ENCODE measurements at places on chromosomes 7 and 10. TPM values are rescaled to one million over a fixed set of nuclear protein-coding genes. Genes with fewer than 3 reads are reported as not detected.
A peak's percentile ranks its signal among the peaks of the same experiment; 100 is the strongest.

The RP9 gene
- 23.2 TPM for total RNA-seq

The LIPK gene
- not detected for total RNA-seq

The SLC35G1 gene
- total RNA-seq = 6.3 TPM

The CYP17A1 gene
- total RNA-seq = not detected

The PRKAR2B gene
- 0.77 TPM for total RNA-seq

The SPRN gene
- not detected for total RNA-seq

DNA sequence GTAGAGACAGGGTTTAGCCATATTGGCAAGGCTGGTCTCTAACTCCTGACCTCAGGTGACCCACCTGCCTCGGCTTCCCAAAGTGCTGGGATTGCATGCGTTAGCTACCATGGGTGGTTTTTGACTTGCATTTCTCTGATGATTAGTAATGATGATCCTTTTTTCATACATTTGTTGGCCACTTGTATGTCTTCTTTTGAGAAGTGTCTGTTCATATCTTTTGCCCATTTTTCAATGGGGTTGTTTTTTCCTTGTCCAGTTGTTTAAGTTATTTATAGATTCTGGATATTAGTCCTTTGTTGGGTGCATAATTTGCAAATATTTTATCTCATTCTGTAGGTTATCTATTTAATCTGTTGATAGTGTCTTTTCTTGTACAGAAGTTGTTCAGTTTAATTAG is 4.3 kb upstream of the OR13A1 start:
- peaks cover 24% of the 10 kb centered on the region for H3K27me3 ChIP-seq
- H3K4me3 ChIP-seq = no peak overlapping the region
- H3K27ac ChIP-seq = no peak overlapping the region
- no peaks in the 10 kb centered on the region for H3K36me3 ChIP-seq

GRCh38 chr10:76882245-76882644 is 755.4 kb downstream of the KCNMA1 start:
- H3K27ac ChIP-seq = no peak overlapping the region
- no peak overlapping the region for H3K4me3 ChIP-seq
- no peaks in the 10 kb centered on the region for H3K4me1 ChIP-seq
- DNase-seq = peak; percentile 33
- no peaks in the 10 kb centered on the region for H3K27me3 ChIP-seq

- no peak overlapping the region for H3K4me3 ChIP-seq
- no peak for DNase-seq
- no peaks in the 10 kb centered on the region for H3K36me3 ChIP-seq
- peaks cover 16% of the 10 kb centered on the region for H3K4me1 ChIP-seq
- H3K27me3 ChIP-seq = peaks cover 4% of the 10 kb centered on the region
These were observed 89.3 kb downstream of the LYZL2 start for GRCh38 chr10:30540276-30540675.

GRCh38 chr10:68402276-68402675 is 4.8 kb downstream of the RUFY2 start:
- H3K27ac ChIP-seq = no peak overlapping the region
- peaks cover 9% of the 10 kb centered on the region for H3K36me3 ChIP-seq
- peaks cover 16% of the 10 kb centered on the region for H3K4me1 ChIP-seq
- DNase-seq = no peak
- no peak overlapping the region for H3K4me3 ChIP-seq

GRCh38 chr10:29096303-29096824 is 192.5 kb upstream of the LYZL1 start:
- H3K27me3 ChIP-seq = peaks cover 2% of the 10 kb centered on the region
- no peaks in the 10 kb centered on the region for H3K36me3 ChIP-seq
- H3K27ac ChIP-seq = no peak overlapping the region
- H3K4me3 ChIP-seq = no peak overlapping the region
- no peaks in the 10 kb centered on the region for H3K4me1 ChIP-seq
- DNase-seq = no peak

- H3K4me1 ChIP-seq = peaks cover 5% of the 10 kb centered on the region
- H3K4me3 ChIP-seq = no peak overlapping the region
- peaks cover 1% of the 10 kb centered on the region for H3K27me3 ChIP-seq
- H3K36me3 ChIP-seq = no peaks in the 10 kb centered on the region
- no peak for DNase-seq
- no peak overlapping the region for H3K27ac ChIP-seq
These were observed 34.4 kb downstream of the CCDC71L start for GRCh38 chr7:106626376-106627164.

DNA sequence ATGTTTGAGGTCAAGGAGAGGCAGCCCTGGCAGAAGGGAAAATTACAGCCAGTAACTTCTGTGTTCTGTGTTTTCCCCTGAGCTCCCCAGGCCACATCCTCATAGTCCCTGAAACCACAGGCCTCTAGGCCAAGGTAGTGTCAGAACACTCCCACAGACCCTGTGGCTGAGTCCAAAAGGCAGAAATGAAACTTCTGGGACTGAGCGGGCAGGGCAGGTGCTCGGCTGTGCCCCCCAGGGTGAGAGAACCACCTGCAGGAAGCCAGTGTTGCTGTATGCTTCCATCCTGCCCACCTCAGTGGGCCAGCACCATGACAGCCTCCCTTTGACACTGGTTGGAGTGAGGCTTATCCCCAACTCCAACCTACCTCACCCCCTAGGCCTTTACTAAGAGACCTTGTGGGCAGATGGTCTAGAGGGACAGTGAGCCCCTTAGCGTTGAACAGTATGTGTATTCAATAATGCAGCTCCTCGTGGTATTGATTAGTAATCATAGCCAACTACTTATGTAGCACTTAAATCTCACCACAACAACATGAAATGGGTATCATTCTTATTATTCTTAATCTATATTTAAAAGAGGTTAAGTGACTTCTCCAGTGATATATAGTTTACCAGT is 30.3 kb downstream of the PIK3CG start:
- H3K36me3 ChIP-seq = peaks cover 80% of the 10 kb centered on the region
- peak overlapping the region; percentile 18 for H3K27ac ChIP-seq
- no peak for DNase-seq

DNA sequence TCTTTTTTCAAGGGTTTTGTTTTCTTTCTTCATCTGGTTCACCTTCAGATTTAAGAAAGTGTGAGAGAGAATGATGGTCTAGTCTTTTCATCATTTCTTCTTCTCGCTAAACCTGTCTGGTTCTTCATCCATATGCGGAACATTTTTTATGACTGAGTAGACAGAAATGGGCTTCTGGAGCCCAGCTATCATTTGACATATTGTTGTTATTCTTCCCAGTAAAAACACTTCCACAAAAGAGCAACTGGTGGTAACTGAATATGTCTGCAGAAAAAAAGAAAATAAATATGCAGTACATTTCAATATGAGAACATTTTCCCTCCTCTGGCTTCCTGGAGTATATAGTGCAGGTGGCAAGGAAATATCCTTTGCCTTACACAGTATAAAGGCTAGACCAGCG is 209.5 kb downstream of the JCAD start:
- peaks cover 6% of the 10 kb centered on the region for H3K27me3 ChIP-seq
- H3K36me3 ChIP-seq = no peaks in the 10 kb centered on the region
- no peak for DNase-seq
- peaks cover 3% of the 10 kb centered on the region for H3K4me1 ChIP-seq
- no peak overlapping the region for H3K27ac ChIP-seq
- H3K4me3 ChIP-seq = no peak overlapping the region

GRCh38 chr7:111112439-111112838 is 21.5 kb downstream of the LRRN3 start:
- H3K36me3 ChIP-seq = peaks cover 57% of the 10 kb centered on the region
- no peaks in the 10 kb centered on the region for H3K27me3 ChIP-seq
- DNase-seq = no peak

DNA sequence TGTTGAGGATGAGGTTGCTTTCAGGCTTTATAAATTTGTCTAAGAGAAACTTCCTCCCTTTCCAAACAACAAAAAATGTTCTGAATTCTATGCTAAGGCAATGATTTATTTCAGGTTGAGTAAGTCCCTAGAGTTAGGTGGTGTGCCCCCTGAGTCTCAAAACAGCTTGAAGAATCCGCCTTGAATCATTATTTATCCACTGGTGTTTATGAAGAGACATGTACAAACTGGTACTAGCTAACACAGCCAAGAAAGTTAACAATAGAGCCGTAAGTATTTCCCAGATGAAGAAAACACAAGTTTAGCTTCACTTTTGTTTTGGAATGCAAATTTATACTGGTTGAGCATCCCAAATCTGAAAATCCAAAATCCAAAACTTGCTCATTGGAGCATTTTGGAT is 66.2 kb upstream of the SRPK2 start:
- peaks cover 6% of the 10 kb centered on the region for H3K4me1 ChIP-seq
- DNase-seq = no peak
- H3K27me3 ChIP-seq = no peaks in the 10 kb centered on the region
- peaks cover 16% of the 10 kb centered on the region for H3K36me3 ChIP-seq
- H3K4me3 ChIP-seq = no peak overlapping the region

GRCh38 chr7:303425-303824 is 13.5 kb downstream of the FOXL3 start:
- H3K4me1 ChIP-seq = no peaks in the 10 kb centered on the region
- H3K36me3 ChIP-seq = no peaks in the 10 kb centered on the region
- no peak for DNase-seq
- no peak overlapping the region for H3K4me3 ChIP-seq
- peaks cover 2% of the 10 kb centered on the region for H3K27me3 ChIP-seq
- no peak overlapping the region for H3K27ac ChIP-seq

DNA sequence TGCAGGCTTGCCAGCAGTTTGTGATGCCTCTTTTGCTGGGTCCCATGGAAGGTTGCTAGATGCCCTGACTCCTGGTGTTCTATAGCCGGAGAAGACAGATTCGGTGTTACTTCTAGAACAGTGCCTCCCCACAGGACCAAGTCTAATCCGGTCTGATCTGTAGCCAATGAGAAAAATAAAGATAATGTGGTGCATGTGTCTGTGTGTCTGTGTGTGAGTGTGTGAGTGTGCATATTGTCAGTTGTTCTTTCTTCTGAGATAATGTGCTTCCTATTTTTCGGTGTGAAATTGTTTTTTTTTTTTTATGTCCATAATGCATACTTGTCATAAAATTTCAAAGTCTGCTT is 29.7 kb upstream of the ZNRF2 start:
- no peaks in the 10 kb centered on the region for H3K36me3 ChIP-seq
- no peak overlapping the region for H3K27ac ChIP-seq
- H3K4me1 ChIP-seq = peaks cover 6% of the 10 kb centered on the region
- no peak overlapping the region for H3K4me3 ChIP-seq
- no peaks in the 10 kb centered on the region for H3K27me3 ChIP-seq
- no peak for DNase-seq

DNA sequence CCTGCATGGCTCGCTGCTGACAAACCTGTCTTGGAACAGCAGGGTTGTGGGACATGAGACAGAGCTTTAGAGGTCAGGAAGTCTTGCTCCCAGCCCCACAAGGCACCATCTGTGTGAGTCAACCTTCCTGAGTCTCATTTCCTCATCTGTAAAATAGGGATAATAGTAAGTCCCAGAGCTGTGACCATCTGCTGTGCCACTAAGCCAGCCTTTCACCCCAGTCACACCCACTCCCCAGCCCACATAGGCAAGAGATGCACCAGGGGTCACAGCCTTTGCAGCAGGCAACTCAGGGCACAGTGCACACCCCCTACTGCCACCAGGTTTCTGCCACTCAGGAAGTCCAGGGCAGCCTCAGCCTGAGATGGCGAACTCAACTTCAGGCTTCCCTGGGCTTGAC is 29.4 kb upstream of the CDH23 start:
- H3K27me3 ChIP-seq = peaks cover 6% of the 10 kb centered on the region
- no peaks in the 10 kb centered on the region for H3K4me1 ChIP-seq
- DNase-seq = no peak
- H3K4me3 ChIP-seq = no peak overlapping the region
- no peak overlapping the region for H3K27ac ChIP-seq

- no peaks in the 10 kb centered on the region for H3K36me3 ChIP-seq
- H3K4me1 ChIP-seq = no peaks in the 10 kb centered on the region
- no peak overlapping the region for H3K27ac ChIP-seq
- peaks cover 18% of the 10 kb centered on the region for H3K27me3 ChIP-seq
- no peak overlapping the region for H3K4me3 ChIP-seq
- no peak for DNase-seq
These were observed 17.0 kb downstream of the ITIH5 start for GRCh38 chr10:7649673-7650300.

DNA sequence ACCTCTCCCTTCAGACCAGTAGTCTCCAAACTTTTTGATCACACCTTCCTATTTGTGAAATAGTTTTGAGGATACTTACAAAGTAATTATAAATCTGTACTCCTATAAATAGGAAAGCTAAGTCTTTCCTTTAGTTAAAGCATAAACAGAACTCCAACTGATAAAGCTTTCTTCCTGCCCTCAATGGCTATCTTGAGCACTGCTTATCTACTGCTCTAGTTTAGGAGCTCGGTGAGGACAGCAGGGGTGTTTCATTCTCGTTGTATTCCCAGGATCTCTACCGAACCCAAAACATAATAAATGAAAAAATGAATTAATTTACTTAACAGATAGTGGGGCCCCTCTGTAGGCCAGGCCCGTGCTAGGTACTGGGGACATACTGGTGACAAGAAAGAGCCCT is 17.7 kb downstream of the SORBS1 start:
- no peaks in the 10 kb centered on the region for H3K36me3 ChIP-seq
- no peak for DNase-seq
- H3K27ac ChIP-seq = no peak overlapping the region
- H3K4me3 ChIP-seq = no peak overlapping the region
- no peaks in the 10 kb centered on the region for H3K4me1 ChIP-seq
- H3K27me3 ChIP-seq = no peaks in the 10 kb centered on the region

DNA sequence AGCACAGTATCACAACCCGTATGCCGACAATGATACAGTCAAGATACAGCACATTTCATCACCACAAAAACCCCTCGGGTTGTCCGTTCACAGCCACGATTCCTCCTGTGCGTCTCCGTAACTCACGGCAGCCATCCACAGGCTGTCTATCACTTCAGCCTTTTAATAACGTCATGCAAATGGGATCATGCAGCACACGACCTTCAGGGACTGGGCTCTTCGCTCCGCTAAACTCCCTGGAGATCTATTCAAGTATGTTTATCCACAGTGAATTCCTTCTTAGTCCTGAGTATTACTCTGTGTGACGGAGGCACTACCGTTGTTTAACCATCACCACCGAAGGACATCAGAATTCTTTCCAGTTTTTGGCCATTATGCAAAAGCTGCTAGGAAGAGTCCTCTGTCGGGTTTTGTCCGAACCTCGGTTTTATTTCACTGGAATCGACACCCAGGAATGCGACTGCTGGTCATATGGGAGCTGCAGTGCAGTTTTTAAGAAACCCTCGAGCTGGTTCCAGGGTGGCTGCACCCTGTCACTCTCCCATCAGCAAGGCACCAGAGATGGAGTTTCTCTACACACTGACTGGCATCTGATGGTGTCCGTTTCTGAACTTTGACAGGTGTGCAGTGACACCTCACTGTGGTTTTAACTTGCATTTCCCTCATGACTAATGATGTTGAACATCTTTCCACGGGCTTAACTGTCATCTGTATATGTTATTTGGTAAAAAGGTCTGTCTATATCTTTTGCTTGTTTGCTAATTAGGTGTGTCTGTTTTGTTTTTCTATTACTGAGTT is 193.6 kb downstream of the MAD1L1 start:
- H3K4me3 ChIP-seq = peak overlapping the region; percentile 86
- peaks cover 11% of the 10 kb centered on the region for H3K36me3 ChIP-seq
- DNase-seq = no peak

GRCh38 chr7:44087911-44088838 is 5.8 kb upstream of the POLM start:
- H3K4me3 ChIP-seq = no peak overlapping the region
- H3K36me3 ChIP-seq = no peaks in the 10 kb centered on the region
- DNase-seq = no peak
- H3K4me1 ChIP-seq = peaks cover 12% of the 10 kb centered on the region
- no peaks in the 10 kb centered on the region for H3K27me3 ChIP-seq
- H3K27ac ChIP-seq = no peak overlapping the region

GRCh38 chr10:5364890-5365338 is at the start of gene UCN3:
Gene UCN3 (plus strand): TSS chr10:5364966. CDS start chr10:5373721, 8,755 bp downstream.
- H3K27me3 ChIP-seq = peaks cover 22% of the 10 kb centered on the region
- no peaks in the 10 kb centered on the region for H3K36me3 ChIP-seq
- H3K4me3 ChIP-seq = no peak within 1 kb of the TSS
- H3K4me1 ChIP-seq = no peaks in the 10 kb centered on the region
- no peak within 1 kb of the TSS for H3K27ac ChIP-seq

Data from activated CD4-positive, alpha-beta T cell treated with anti-CD3 and anti-CD28 coated beads, Interleukin-2, amount 10 ng/mL, durations not matched to agents 24 days and 14 days (primary cell).